ENCODE measurements at places on chromosomes 11 and 22.

DNA sequence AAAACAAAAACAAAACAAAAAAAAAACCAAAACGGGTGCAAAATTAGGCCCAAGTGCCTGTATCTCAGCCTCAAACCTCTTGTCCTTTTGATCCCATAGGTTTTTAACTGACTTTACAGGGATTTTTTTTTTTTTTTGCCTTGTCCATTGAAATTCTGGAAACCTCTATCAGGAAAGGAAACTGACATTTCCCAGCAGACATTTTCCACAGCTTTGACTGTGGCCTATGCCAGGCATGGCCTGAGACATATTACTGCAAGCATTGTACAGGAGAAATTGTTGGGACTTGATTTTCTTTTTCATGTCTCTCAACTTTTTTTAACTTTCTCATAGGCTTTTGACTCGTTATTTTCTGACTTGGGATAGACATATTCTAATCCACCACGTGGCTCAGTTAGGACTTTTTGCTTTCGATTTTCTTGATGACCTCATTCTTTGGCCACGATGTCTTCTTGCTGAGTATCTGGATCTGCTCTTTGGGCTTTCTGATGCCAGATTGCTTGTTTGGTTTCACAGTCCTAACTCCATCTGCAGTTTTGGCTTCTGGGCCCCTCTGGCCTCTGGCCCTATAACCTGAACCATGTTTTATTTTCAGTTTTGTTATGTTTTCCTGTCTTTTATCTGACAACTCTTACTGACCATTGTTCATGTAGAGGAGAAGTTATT, 336.1 kb upstream of the C11orf87 start:
- H3K27me3 ChIP-seq, result no peaks in the 10 kb centered on the region
- H3K4me1 ChIP-seq, result no peaks in the 10 kb centered on the region
- no peaks in the 10 kb centered on the region for H3K36me3 ChIP-seq
- H3K4me3 ChIP-seq, result no peak overlapping the region

DNA sequence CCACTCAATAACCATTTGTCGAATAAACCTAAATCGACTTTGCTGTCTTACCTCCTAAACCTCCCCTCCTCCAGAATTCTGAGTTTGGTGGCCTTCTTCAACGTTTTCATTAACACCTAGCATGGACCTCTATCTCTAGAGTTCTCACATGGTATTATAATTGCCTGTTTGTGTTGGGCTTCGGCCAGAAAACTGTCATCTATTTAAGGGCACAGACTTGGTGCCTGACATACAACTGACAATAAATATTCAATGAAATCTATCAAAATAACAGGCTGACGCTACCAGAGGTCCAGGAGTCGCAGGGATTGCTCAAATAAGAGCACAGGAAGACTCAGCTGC, 687 bp downstream of the ALKBH8 start:
- H3K36me3 ChIP-seq, result no peaks in the 10 kb centered on the region
- DNase-seq, result no peak
- peak overlapping the region; percentile 91 for H3K4me3 ChIP-seq
- peak overlapping the region; percentile 92 for H3K27ac ChIP-seq
- peaks cover 12% of the 10 kb centered on the region for H3K4me1 ChIP-seq

- no peak overlapping the region for H3K27ac ChIP-seq
- H3K4me1 ChIP-seq, result peaks cover 2% of the 10 kb centered on the region
- no peaks in the 10 kb centered on the region for H3K36me3 ChIP-seq
- peak; percentile 42 for DNase-seq
Observed at GRCh38 chr11:61691380-61692156, 11.4 kb downstream of the DAGLA start.

GRCh38 chr11:34067383-34068065, 16.0 kb downstream of the CAPRIN1 start:
- peaks cover 1% of the 10 kb centered on the region for H3K4me1 ChIP-seq
- H3K36me3 ChIP-seq, result peaks cover 10% of the 10 kb centered on the region
- H3K4me3 ChIP-seq, result no peak overlapping the region

GRCh38 chr11:20840341-20840740, 171.0 kb downstream of the NELL1 start:
- no peak overlapping the region for H3K27ac ChIP-seq
- no peaks in the 10 kb centered on the region for H3K36me3 ChIP-seq
- no peaks in the 10 kb centered on the region for H3K4me1 ChIP-seq
- no peak overlapping the region for H3K4me3 ChIP-seq
- DNase-seq, result no peak
- no peaks in the 10 kb centered on the region for H3K27me3 ChIP-seq

GRCh38 chr22:50308597-50308935, 1.1 kb upstream of the PLXNB2 start:
- H3K4me1 ChIP-seq, result peaks cover 32% of the 10 kb centered on the region
- no peak overlapping the region for H3K4me3 ChIP-seq

DNA sequence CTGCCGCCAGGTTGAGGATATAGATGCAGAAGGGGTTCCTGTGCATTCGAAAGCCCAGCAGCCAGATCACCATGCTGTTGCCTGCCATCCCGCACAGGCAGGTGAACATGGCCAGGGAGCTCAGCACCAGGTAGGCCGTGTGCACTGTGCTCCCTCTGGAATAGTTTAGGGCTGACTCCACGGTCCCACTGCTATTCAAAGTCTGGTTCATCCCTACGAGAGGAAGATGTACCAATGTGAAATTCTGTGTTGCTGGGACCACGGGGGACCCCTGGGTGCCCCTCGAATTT, at the start of gene MRGPRD:
Gene MRGPRD, minus strand, starts transcription at position 211 of the 290 bp plus-strand sequence. Its CDS starts 0 bp downstream, at position 211.
- H3K27ac ChIP-seq, result no peak within 1 kb of the TSS
- no peak for DNase-seq
- H3K4me1 ChIP-seq, result no peaks in the 10 kb centered on the region
- H3K27me3 ChIP-seq, result no peaks in the 10 kb centered on the region
- no peaks in the 10 kb centered on the region for H3K36me3 ChIP-seq

GRCh38 chr11:67043572-67044349, 12.9 kb upstream of the RHOD start:
- H3K27ac ChIP-seq, result no peak overlapping the region
- H3K4me1 ChIP-seq, result no peaks in the 10 kb centered on the region
- no peak overlapping the region for H3K4me3 ChIP-seq
- no peaks in the 10 kb centered on the region for H3K36me3 ChIP-seq
- no peak for DNase-seq

DNA sequence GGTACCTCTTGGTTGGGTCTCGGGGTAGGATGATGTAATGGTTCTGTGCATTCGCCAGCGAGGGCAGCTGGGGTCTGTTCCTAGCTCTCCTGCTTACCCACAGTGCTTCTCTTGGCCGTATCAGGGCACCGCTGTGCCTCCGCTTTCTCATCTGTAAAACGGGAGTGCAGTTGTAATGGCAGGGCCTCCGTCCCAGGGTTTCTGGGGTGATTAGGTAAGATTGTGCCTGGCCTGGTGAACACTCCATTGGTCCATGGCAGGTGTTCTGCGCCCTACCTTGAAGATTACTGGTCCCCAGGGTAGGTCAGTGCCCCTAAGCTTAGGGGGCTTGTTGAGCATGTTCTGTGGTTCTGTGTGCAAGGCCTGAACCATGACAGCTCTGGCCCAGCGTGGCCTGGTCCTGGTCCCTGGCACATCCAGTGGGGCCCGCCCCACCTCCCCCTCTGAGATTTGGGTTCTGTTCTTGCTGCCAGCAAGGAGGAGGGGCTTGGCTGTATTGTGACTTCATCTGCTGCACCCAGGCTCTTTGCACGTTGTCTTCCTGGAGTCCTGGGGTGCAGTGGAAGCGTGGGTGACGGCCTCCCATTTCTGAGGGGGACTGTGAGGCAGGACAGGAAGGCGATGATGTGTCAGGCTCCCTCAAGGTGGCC, 4.9 kb downstream of the MYRF start:
- no peak overlapping the region for H3K27ac ChIP-seq
- H3K27me3 ChIP-seq, result no peaks in the 10 kb centered on the region
- no peak overlapping the region for H3K4me3 ChIP-seq
- no peak for DNase-seq

GRCh38 chr11:33531743-33532181, 168.9 kb downstream of the C11orf91 start:
- no peaks in the 10 kb centered on the region for H3K4me1 ChIP-seq
- DNase-seq, result no peak
- no peaks in the 10 kb centered on the region for H3K36me3 ChIP-seq
- H3K27me3 ChIP-seq, result no peaks in the 10 kb centered on the region

GRCh38 chr11:47468598-47469214, 19.8 kb upstream of the RAPSN start:
- no peak overlapping the region for H3K4me3 ChIP-seq
- H3K27ac ChIP-seq, result no peak overlapping the region
- peaks cover 45% of the 10 kb centered on the region for H3K36me3 ChIP-seq
- no peaks in the 10 kb centered on the region for H3K27me3 ChIP-seq
- peak; percentile 38 for DNase-seq

DNA sequence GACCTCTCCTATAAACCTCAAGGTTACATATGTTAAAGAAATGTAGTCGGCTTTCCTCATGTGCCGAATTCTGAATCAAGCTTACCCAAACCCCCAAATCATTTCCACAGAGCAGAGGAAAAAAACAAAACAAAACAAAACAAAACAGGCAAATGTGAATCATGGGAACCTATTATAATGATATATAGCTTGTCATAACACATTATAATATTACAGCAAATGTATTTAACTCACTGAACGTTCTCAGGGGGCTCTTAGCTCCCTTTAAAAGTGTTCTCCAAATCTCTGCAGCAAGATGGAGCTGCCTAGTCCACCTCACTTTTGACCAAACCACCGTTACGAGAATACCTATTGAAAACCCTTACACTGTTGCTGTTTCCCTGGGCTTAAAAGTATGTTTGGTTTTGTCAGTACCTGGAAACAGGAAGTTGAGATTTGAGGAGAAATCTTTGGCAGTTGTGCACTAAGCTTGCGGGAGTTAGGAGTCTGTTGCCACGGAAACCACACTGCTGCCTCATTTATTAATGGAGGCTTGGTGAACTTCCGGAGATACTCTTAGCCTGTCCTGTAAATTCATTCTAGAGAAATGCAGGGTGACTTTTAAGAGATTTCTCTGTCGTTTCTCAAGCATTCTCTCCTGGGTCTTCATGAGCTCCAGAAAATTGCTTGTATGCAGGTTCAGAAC, 167.0 kb upstream of the RASSF10 start:
- DNase-seq, result peak; percentile 90
- H3K4me3 ChIP-seq, result no peak overlapping the region
- peaks cover 24% of the 10 kb centered on the region for H3K4me1 ChIP-seq
- H3K27ac ChIP-seq, result peak overlapping the region; percentile 0

DNA sequence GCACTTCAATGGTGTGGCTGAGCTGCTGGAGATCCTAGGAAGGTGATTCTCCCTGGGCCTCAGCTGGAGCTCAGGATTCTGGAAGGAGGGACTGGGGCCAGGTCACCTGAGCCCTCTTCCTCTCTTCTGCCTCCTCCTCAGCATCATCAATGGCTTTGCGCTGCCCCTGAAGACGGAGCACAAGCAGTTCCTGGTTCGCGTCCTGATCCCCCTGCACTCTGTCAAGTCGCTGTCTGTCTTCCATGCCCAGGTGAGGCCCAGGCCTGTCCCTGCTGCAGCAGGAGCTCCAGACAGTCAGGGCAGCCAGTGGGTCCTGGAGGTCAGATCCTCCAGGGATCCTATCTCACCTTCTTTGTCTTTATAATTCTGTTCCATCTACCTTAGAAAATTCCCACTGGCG, 5.4 kb downstream of the GPHA2 start:
- no peak for DNase-seq
- H3K4me1 ChIP-seq, result peaks cover 10% of the 10 kb centered on the region
- peaks cover 56% of the 10 kb centered on the region for H3K36me3 ChIP-seq
- no peak overlapping the region for H3K27ac ChIP-seq
- H3K27me3 ChIP-seq, result no peaks in the 10 kb centered on the region

- H3K4me1 ChIP-seq, result no peaks in the 10 kb centered on the region
- no peaks in the 10 kb centered on the region for H3K27me3 ChIP-seq
Observed at GRCh38 chr22:29511126-29511862, 31.3 kb downstream of the NEFH start.

- no peak overlapping the region for H3K4me3 ChIP-seq
- no peak overlapping the region for H3K27ac ChIP-seq
- no peaks in the 10 kb centered on the region for H3K27me3 ChIP-seq
- DNase-seq, result no peak
- H3K4me1 ChIP-seq, result peaks cover 4% of the 10 kb centered on the region
Observed at GRCh38 chr11:71333473-71333872, 81.1 kb upstream of the SHANK2 start.

DNA sequence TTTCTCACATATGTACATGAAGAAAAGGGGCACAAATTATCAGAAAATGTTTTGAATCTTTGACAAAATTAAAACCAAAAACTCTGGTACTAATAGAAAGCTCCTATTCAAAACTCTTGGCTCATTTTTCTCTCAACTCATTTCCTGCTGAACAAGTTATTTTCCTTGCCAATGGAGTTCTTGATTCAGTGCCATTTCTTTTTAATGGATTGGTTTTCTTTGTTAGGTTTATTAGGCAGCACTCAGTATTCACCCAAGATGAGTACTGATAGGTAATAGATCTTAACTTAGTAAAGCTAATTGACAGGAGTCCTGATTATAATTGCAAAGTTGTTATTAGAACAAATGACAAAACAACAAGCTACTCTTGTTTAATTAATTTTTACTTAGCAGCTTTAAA, 279.4 kb upstream of the PDGFD start:
- H3K4me3 ChIP-seq, result no peak overlapping the region
- H3K36me3 ChIP-seq, result no peaks in the 10 kb centered on the region
- H3K4me1 ChIP-seq, result no peaks in the 10 kb centered on the region
- no peak overlapping the region for H3K27ac ChIP-seq
- DNase-seq, result peak; percentile 28
- H3K27me3 ChIP-seq, result no peaks in the 10 kb centered on the region

DNA sequence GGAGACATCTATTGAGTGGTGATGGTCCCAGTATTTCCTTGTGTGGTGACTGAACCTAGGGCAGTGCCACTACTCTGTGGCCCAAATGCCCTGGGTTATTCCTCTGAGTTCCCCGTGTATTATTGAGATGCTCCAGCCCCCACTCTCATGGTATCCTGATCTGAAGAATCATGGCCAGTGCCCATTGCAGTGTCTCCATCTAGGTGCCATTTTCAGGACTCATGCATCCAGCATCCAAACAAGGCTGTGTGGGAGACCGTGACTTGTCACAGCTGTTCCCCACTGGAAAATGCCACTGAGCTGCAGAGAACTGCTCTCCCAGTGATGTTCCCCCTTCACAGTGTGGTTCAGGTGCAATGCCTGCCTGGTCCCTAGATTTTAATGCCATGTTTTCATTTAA, 24.7 kb downstream of the GGTLC2 start:
- H3K4me1 ChIP-seq, result no peaks in the 10 kb centered on the region
- no peak overlapping the region for H3K4me3 ChIP-seq
- H3K36me3 ChIP-seq, result no peaks in the 10 kb centered on the region

Data from lung (tissue), 17 donors.